ENCODE measurements at places on chromosomes 11 and 22. TPM values are rescaled to one million over a fixed set of nuclear protein-coding genes. Genes with fewer than 3 reads are reported as not detected.

Gene NUDT8
- total RNA-seq: 26.7 TPM

DNA sequence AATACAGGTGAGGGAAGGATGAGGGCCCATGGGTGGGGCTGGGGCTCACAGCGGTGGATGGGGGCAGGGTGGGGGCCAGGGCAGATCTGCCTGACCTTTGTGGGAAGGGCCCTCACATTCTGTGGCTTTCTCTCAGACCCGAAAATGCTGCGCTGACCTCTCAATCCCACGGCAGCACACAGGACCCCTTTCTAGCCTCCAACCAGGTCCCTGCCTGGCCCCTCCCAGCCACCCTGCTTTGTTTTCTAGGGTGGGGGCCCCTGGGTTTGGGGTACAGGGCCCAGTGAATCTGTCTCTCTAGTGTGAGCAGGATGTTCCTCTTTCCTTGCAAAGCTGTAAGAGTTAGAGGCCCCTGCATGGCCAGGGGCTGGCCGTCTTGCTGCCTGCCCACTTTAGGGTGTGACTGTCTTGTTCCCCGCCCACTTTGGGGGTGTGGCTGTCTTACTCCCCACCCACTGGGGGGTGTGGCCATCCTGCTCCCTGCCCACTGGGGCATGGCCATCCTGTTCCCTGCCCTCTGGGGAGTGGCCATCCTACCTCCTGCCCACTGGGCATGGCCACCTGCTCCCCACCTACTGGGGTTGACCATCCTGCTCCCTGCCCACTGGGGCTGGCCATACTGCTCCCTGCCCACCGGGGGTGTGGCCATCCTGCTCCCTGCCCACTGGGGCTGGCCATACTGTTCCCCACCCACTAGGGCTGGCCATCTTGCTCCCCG lies 11.5 kb downstream of the PARVG start:
- peaks cover 17% of the 10 kb centered on the region for H3K27me3 ChIP-seq
- peaks cover 13% of the 10 kb centered on the region for H3K4me1 ChIP-seq
- no peak overlapping the region for H3K27ac ChIP-seq
- peak; percentile 60 for DNase-seq
- H3K36me3 ChIP-seq: no peaks in the 10 kb centered on the region
- H3K4me3 ChIP-seq: no peak overlapping the region

Gene APOBEC3B
- total RNA-seq: 43.6 TPM

DNA sequence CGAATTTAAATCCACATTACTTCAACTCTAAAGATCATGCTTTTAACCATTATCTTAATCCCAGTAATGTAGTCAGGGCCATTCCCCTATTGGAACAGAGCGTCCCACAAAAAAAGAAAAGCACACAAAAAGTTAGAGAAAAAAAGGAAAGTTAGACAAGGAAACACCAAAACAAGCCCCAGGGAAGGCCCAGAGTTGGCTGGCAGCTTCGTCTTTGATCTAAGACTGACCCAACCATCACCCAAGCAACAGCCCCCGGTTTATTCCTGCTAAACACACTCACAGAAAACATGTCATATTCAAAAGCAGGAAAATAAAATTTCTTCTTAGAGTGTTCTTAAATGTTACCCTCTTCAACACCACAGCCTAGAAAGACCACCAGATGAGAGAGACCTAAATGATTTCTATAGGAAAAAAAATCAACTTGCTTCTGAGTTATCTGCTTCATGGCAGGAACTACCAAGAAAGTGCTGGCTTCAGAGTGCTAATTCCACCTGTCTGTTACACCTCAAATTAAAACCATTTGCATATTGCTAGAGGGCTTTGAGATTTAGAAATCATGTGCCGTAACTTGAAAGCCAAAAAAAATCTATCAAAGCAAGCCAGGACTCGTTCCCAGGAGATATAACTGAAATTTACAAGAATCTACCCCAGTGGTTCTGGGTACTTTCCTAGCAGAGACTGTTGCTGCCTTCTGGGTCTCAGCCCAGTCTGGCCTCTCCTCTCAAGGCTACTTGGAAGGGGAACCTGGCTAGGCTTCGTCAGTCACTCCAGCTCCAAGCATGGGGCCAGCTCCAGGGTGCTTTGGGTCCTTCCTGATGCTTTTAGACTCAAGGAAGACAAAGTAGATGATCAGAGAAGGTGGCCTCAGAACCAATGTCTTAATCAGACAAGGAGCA lies 31.2 kb downstream of the POU2AF3 start:
- H3K27ac ChIP-seq: no peak overlapping the region
- no peak overlapping the region for H3K4me3 ChIP-seq
- DNase-seq: no peak
- no peaks in the 10 kb centered on the region for H3K27me3 ChIP-seq

GRCh38 chr11:125173556-125173955 lies 9.0 kb downstream of the PKNOX2 start:
- no peak for DNase-seq
- H3K36me3 ChIP-seq: no peaks in the 10 kb centered on the region
- peaks cover 2% of the 10 kb centered on the region for H3K4me1 ChIP-seq
- peaks cover 77% of the 10 kb centered on the region for H3K27me3 ChIP-seq

DNA sequence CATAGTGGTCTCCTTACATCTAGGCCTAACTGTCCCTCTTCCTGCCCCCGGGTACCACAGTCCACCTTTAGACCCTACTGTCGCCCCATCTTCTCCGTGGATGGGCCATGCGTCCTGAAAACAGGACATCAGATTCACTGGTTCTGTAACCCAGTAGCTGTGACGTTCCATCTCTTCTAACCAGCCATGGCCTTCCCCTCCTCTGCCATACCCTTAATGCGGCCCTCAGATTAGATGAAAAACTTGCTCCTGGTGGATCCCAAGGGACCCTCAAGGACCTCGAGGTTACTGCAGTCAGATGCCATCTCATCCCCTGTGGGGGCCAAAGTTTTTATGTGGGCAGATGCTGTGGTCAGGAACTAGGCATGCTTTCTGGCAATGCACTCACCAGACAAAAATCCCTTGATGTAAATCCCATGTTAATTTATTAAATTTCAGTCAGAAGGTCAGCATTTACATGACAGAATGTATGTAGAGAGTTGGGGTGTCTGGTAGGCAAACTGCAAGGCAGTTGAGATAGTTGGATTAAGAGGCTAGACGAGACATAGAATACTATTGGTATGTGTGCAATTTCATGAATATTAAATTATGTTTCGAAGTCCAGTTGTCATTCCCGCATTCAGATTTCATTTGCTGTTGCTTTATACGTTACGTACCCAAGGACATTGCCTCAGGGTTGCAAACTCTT lies 64.3 kb downstream of the WNT11 start:
- DNase-seq: no peak
- no peaks in the 10 kb centered on the region for H3K27me3 ChIP-seq
- H3K4me1 ChIP-seq: no peaks in the 10 kb centered on the region
- peaks cover 17% of the 10 kb centered on the region for H3K36me3 ChIP-seq
- no peak overlapping the region for H3K4me3 ChIP-seq
- H3K27ac ChIP-seq: no peak overlapping the region

DNA sequence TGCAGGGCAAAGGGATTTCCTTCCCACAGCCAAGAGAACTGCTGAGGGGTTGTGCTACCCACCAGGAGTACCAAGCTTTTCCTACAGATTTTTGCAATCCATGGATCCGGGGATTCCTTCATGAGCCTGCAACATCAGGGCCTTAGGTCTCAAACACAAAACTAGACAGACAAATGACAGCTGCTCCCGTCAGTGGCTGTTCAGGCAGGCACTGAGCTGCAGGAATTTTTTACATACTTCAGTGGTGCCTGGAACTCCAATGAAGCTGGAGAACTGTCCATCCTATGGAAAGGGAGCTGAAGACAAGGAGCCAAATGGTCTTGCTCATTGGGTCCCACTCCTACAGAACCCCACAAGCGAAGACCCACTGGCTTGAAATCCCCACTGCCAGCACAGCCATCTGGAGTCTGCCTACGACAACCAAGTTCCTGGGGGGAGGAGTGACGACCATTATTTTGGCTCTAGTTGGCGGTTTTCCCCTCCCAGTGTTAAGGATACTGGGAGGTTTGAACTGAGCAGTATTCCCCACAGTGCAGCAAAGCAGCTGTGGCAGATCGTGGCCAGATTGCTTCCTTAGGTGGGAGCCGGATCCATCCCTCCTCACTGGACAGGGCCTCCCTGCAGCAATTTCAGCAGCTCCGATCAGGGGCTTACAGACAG lies 157.7 kb upstream of the TMEM45B start:
- H3K4me1 ChIP-seq: no peaks in the 10 kb centered on the region
- H3K36me3 ChIP-seq: no peaks in the 10 kb centered on the region
- no peaks in the 10 kb centered on the region for H3K27me3 ChIP-seq
- H3K4me3 ChIP-seq: no peak overlapping the region
- no peak overlapping the region for H3K27ac ChIP-seq
- DNase-seq: no peak
